ENCODE measurements at places on chromosomes 12 and 14.

DNA sequence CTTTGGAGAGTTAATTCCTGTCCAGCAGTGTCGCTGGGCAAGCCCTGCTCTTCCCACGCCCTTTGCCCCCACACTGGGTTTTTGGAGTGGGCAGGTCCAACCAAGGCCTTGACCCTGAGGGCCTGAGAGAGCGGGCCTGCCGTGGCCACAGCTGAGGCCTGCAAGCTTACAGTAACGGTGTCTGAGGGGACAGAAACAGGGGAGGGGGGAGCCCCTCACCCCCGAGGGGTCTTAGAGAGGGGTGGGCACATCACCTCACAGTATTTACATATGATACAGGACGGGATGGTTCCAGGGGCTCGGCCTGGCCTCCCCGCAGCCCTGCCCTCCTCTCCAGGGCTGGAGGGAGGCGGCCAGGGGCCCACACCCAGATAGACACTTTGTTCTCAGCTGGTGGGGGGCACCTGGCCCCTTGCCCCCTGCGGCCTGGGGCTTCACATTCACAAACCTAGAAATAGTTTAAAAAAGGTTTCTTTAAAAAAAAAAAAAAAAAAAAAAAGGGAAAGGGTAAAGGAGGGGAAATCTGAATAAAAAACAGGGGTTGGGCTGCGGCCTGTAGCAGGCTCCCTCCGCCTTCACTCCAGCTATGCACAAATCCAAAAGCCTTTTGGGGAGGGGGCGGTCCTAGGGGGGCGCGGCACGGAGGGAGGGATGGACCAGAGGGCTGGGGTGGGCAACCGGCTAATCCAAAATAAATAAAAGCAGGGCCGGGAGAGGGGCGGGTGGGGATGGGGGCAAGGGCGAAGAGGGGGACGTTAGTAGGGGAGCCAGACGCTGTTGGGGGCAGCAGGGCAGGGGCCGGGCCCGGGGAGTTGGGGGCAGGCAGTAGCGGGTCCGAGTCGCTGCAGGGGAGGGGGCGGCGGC lies 14.8 kb upstream of the PLA2G1B start:
- DNase-seq = no peak

DNA sequence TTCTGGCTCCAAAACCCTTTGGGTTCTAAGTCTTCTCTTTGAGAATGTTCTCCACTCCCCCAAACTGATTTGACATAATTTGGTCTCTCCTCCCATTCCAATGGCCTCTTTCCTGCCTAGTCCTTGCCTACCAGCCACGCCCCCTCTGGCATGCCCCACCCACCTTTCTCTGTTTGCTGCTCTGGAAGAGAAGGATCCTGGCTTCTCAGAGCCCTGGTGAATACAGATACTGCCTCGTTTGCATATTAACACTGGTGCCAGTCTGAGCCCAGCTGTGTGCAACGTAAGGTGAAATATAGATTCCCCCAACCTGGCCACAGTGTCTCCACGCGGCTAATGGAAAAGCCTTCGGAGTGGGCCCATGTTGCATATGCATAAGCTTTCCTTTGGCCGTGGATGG lies 79.7 kb downstream of the PAPOLA start:
- no peak for DNase-seq

- DNase-seq = no peak
These were observed 51.6 kb downstream of the GPHB5 start for GRCh38 chr14:63267171-63267570.

- no peak for DNase-seq
These were observed 120.0 kb upstream of the PDZRN4 start for GRCh38 chr12:41067941-41068645.

GRCh38 chr12:61452076-61452475 lies 808.1 kb upstream of the USP15 start:
- peak; percentile 31 for DNase-seq

DNA sequence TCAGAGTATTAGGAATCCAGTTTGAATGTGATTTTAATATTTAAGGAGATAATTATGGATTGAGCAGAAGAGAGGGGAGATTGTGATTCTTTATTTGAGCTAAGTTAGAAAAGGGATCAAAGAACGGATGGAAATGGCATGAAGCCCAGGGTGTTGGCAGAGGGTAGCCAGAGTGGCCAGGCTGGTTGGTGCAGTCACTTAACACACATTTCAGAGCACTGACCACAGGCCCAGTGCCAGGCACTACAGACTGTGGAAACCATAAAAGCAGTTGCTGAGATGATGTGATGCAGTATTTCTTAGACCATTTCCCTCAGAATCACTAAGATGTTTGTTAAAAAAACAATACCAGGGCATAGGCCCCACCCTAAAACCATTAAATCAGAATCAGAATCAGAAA lies 167.7 kb upstream of the AMIGO2 start:
- DNase-seq = no peak

- DNase-seq = no peak
These were observed 7.2 kb upstream of the RACGAP1 start for GRCh38 chr12:50032515-50032853.

DNA sequence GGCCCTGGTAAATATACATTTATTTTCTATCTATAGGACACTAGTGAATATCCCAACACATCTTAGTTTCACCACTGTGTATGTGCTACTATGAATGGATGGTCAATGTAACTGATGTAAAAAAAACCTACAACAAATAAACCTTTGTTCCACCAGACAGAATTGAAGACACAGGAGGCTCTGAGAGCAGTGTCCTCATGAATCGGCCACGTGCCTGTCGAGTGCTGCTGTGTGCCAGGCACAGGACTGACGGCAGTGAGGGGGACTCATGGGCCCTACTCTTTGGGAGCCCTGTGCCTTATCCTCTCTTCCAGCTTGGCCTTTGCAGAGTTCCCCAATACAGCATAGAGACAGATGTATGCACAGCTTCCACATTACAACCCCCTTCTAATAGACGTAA lies 18.2 kb downstream of the CINP start:
- no peak for DNase-seq

GRCh38 chr12:29731591-29731990 lies 52.2 kb downstream of the TMTC1 start:
- no peak for DNase-seq

DNA sequence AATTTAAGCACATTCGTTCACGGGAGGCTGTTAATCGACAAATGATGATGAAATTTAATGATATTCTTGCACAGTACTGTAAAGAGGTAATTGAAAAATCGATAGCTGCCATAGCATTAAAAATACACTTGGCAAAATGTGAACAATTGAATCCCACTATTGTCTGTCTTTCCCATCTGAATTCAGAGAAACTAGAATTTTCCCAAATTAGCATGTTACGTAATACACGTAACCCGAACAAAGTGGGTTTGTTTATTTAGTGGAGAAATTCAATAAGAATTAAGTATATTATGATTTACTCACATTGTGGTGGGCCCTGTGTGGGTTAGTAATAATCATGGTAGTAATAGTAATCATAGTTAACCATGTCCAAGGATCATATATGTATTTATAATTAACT lies 31.9 kb downstream of the DNAH10 start:
- DNase-seq = no peak

GRCh38 chr14:21476523-21476924 lies 235 bp downstream of the RAB2B start:
- no peak for DNase-seq

DNA sequence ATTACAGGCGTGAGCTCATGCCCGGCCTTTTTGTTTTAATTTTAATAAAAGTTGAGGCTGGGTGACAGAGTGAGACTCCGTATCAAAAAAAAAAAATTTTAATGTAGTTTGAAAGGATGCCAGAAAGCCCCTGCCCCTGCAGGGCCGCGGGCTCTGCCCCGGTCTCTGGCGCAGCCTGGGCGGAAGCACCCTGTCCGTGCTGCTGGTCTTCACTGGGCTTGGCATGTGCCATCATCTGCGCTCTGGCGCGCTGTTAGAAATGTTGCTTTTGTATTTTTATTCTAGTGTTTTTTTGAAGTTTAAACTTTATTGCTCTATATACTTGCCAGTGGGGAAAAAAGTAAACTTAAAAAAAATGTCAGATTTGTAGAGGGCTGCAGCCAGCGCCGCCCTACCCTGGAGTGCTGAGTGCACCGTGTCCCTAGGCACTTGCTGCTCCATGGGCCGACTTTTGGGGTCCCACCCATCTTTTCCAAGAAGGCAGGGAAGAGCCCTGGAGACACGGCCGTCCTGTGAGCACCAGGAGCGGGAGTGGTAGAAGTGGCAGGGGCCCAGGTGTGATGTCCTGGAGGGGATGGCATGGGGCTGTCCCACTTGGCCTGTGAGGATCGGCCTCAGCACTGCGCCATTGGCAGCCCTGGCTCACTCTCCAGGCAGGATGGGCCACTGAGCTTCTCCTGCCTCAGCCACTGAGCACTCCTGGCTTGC lies 4.0 kb downstream of the MTA1 start:
- DNase-seq = no peak

DNA sequence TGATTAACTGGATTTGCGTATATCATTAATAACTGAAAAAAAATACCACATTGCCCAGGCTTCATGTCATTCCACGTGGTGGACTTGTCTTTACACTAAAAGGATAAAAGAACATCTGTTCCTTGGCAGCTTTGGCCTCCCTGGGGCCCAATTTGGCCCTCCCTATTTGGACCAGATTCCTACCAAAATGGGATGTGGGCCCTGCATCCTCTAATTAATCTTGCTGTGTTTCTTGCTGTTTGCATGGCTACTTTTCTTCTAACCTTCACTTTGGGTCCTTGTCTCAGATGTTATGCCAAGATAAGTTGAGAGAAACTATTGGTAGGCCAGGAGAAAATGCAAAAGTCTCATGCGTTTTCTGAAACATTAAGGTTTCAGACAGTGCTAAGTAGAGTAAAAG lies 57.5 kb downstream of the PTHLH start:
- no peak for DNase-seq

DNA sequence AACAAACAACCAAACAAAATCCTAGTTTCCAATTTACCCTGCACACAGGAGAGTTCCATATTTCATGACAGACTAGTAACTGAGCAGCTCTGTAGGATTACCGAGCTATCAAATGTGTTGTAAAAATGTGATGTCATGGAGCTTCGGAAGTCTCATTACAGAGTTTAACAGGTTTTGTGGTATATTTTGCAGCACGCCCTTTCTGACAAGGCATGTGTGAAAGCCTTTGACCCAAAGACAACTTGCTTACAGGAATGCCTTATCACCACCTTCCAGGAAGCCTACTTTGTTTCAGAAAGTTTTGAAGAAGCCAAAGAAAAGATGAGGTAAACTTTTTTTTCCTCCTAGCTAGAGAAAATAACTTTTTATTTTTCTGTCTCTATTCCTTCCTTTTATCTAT lies 92.4 kb downstream of the TPH2 start:
- DNase-seq = no peak

DNA sequence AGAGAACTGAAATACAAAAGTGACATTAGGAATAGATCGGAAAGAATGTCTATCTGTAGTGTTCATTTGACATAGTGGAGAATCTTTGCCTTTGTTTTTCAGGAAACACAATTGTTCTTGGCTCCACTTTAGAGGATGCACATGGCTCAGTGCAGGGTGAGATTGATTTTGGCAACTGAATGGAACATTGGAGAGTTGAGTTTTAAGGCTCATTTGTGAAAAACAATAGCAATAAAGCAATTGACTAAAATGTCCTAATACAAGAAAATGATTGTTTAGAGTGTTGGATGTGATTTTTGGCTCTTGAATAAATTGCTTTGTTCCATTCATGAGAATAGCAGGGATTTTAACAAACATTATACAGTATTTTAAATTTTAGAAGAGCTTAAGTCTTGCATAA lies 116.4 kb downstream of the SLC38A1 start:
- DNase-seq = no peak

- no peak for DNase-seq
These were observed 72.5 kb downstream of the NTN4 start for GRCh38 chr12:95718006-95718431.

- no peak for DNase-seq
These were observed 93.5 kb downstream of the LRRC74A start for GRCh38 chr14:76919431-76920330.

DNA sequence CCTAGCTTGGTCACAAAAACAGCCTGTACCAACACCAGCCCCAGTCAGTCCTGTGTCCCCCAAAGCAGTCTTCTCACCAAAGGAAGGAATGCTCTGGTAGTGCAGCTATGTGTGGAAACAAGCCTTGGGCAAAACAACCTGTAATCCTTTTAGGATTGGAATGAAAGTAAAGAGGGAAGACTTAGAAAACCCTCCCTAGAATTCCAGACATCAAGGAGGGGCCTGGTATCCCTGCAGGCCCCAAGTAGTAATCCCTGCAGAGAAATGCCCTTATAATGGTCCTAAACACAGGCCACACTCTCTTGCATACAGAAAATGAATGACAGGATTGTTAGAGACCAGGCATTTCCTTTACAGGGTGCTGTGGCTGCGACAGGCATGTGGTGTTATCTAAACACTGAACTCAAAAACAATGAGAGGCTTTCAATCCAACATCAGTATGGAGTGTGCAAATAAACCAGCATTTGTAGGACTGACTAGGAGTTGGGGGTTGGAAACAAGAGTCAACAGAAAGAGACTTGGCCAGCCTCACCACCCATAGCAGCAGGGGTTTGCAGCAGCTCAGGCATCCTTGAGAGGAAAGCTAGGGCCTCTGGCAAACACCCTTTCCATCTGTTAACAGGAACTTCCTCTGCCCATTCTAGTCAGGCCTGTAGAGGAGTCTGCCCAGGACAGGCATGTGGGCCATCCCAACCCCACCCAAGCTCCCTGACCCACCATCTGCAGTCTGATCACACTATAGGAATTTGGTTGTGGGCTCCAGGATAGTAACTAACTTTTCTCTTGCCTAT lies 59.1 kb downstream of the DCAF5 start:
- no peak for DNase-seq

GRCh38 chr12:131621701-131622421 lies 89.0 kb upstream of the SFSWAP start:
- peak; percentile 14 for DNase-seq

- no peak for DNase-seq
These were observed 22.9 kb downstream of the NDUFA12 start for GRCh38 chr12:94980577-94980976.

GRCh38 chr12:66978802-66979201 lies 290.4 kb upstream of the CAND1 start:
- DNase-seq = no peak

DNA sequence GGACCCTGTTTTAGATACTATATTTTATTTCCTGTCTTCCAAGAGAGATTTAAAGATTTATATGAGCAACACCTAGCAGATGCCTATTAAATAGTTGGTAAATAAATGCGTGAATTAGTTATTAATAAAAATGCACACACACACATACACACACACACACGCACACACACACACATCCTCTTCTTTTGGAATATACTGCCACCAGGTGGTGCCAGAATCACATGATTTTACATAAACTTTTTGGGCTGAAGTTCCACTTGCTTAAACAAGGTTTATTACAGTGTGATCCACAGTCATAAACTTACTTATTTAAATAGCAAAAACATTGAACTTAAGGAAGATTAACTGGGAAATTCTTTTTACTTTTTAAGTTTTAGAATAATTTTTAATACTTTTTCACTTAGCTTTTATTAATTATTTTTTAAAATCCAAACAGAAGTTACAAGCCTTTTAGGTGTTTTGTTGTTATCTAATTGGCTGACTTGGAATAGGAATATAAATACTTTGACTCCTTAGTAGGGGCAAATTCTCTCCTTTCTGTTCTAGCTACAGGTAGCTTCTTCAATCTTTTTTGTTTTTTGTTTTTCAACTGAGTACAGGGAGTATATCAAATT lies 17.5 kb downstream of the RAD51B start:
- no peak for DNase-seq
